G401 (cell line): ENCODE measurements at places on chromosomes 3 and 15. TPM values are rescaled to one million over a fixed set of nuclear protein-coding genes. Genes with fewer than 3 reads are reported as not detected.

GOLGB1 gene
- total RNA-seq = 10.9 and 34.7 TPM in 2 replicates

OXTR gene
- total RNA-seq = 0.43 and 1.1 TPM in 2 replicates

BCHE gene
- total RNA-seq = not detected in 2 replicates

SAMD7 gene
- not detected in 2 replicates for total RNA-seq

ARPC4 gene
- 231 and 292 TPM in 2 replicates for total RNA-seq

PLSCR2 gene
- not detected in 2 replicates for total RNA-seq

MITF gene
- 81.7 and 116 TPM in 2 replicates for total RNA-seq

OR5K2 gene
- total RNA-seq = not detected in 2 replicates

DNA sequence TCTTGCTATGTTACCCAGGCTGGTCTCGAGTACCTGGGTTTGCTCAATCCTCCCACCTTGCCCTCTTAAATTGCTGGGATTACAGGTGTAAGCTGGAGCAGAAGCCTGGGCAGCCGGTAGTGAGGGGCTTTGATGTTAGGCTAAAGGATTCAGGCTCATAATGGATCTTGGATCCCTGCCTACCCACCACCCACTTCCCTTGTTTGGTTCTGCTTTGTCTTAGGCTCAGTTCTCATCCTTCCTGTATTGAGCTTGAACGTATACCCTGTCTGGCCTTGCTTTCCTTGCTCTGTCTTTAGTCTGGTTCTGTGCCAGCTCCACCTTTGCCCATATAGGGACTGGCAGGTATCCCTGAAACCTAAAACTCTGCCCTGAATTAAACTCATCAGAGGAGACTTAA is 1.7 kb downstream of the PPCDC start:
- no peak for DNase-seq

GRCh38 chr3:177561365-177561764 is 364.1 kb upstream of the TBL1XR1 start:
- DNase-seq = no peak

- DNase-seq = no peak
These were observed 711.8 kb upstream of the UBE2E2 start for GRCh38 chr3:22491344-22491743.

GRCh38 chr3:10466186-10466585 is 39.2 kb downstream of the ATP2B2 start:
- DNase-seq = no peak

DNA sequence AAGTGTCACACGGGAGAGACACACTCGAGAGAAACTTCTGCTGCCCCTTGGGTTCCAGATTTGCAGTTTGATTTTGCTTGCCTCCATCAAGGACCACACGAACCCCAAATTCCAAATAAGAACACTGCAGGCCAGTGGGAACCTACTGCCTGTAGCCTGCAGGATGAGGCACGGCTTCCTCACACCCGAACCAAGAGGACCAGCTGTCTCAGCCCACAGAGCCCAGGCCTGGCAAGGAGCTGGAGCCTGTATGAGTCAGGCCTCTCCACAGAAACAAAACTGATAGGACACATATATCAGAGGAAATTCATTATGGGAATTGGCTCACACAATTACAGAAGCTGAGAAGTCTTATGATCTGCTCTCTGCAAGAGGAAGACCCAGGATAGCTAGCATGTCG is 188.1 kb upstream of the NSMCE3 start:
- DNase-seq = no peak

GRCh38 chr15:69657626-69658025 is 205.0 kb downstream of the RPLP1 start:
- no peak for DNase-seq

DNA sequence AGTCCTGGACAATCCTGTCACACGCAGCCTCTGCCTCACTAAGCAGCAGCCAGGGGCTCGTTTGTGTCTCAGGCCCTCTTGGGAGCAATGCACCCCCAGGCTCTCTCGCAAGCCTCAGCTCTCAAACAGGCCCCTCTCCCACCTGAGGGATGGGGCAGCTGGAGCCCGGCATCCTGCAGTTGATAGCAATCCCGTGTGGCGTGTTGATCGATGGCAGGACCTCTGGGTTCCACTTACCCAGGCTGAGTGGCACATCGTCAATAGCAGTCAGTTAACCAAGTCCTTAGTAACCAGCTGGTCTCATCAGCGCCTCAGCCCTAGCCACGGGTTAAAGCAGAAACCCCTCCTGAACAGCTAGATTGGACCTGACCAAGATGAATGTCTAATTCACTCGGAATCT is 36.5 kb upstream of the PLXNA1 start:
- DNase-seq = no peak

GRCh38 chr15:66772604-66773128 is 70.6 kb downstream of the SMAD6 start:
- DNase-seq = no peak

GRCh38 chr15:63018639-63019038 is 23.9 kb upstream of the TPM1 start:
- no peak for DNase-seq

GRCh38 chr3:5296362-5296761 is 108.9 kb downstream of the EDEM1 start:
- DNase-seq = no peak

- DNase-seq = no peak
These were observed 151.0 kb upstream of the THBS1 start for GRCh38 chr15:39429898-39430357.

- DNase-seq = peak; percentile 82
These were observed 18.9 kb upstream of the TGM5 start for GRCh38 chr15:43285609-43286037.

GRCh38 chr3:50323092-50323600 is 601 bp upstream of the HYAL2 start:
- DNase-seq = no peak

GRCh38 chr15:74434263-74435136 is 742 bp upstream of the SEMA7A start:
- peak; percentile 78 for DNase-seq

GRCh38 chr3:19221081-19221480 is 72.8 kb downstream of the KCNH8 start:
- DNase-seq = no peak

GRCh38 chr3:13657660-13658435 is 108.9 kb downstream of the FBLN2 start:
- peak; percentile 36 for DNase-seq

DNA sequence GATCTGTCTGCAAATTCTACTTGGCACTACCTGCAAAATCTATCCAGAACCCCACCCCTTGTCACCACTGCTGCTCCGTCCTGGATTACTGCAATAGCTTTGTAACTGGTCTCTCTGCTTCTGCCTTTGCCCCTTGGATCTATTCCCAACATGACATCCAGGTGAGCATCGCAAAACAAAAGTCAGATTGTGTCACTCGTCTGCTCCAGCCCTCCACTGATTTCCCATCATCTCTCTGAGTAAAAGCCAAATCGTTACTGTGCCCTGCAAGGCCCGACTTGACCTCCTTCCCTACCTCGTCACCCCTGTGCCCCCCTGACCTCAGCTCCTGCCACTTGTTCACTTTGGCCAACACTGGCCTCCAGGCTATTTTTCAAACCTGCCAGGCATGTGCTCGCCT is 9.4 kb downstream of the SPTBN5 start:
- DNase-seq = no peak

DNA sequence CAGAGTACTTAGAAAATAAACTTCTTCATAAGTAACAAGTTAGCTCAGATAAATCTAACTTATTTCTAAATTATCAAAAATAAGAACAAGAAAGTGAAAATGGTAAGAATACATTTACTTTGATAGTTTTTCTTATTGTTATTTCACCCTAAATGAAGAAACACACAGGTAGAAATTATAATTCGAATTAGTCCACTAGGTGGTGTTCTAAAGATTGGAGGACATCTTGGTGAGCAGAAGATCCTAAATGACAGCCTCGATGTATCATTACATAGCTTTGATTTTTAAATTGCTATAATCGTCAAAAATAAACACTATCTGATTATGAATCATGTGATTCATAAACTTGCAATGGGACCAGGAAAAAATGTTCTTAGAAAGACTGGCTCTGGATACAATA is 280.8 kb upstream of the UBE2E2 start:
- no peak for DNase-seq
